ENCODE measurements at places on chromosomes 3 and 15.
A peak's percentile ranks its signal among the peaks of the same experiment; 100 is the strongest.

DNA sequence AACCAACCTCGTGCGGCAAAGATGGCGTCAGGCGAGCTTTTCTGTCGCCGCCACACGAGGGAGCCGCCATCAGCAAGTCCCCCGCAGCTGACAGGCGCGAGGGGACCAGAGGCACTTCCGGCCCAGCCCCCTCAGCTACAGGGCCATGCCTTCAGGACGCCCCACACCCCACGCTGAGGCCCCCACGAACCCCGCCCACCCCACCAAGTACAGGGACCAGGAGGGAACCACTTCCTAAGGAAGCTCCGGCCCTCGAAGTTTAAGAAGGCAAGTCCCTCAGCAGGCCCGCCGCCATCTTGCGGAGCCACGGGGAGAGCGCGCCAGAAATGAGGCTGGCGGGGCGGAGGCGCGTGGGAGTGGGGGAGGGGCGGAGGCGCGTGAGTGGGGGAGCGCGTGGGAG, 790 bp downstream of the DAZL start:
- DNase-seq, result peak; percentile 44

DNA sequence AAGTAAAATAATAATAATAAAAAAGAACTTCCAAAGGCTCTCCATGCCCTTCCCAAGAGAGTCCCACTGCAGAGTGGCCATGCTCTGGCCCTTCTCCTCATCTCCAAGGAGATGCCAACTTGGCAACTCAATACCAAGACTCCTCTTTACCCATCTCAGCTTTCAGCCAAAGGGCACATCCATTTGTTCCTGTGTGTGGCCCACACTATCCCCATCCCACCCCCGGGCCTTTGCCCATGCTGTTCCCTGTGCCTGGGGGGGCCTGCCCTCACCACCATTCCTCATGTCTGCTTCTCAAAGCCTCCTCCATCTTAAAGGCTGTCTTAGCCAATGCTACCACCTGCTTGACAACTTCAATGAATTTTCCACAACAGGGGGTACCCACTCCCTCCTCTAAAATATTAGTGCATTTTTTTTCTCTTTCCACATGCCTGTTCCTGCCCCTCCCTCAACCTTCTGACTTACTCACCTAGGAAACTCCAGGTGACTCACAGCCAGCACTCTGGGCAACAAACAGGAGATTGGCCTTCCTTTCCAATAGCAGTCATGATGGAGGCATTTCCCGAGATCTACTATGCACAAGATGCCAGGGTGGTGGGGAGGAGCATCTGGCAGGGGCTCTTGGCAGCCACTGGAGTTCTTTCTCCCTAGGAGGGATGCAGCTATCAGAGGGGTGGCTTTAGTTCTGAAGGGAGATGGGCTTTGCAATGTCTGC, 109.4 kb upstream of the SMAD3 start:
- no peak for DNase-seq

DNA sequence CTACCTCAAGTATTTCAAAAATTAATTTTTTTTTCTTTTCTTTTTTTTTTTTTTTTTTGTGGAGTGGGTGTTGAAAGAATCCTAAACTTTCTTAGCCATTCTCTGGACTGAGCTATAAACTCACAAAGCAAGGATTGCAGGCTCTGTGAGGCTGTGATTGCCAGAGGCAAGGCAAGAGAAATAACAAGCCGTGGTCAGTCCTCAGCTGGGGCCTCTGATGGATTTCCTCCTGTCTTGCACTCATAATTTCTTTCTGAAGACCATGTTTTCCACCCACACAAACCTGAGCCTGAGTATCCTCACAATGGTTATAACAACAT, 1.3 kb downstream of the CX3CR1 start:
- DNase-seq, result no peak

- DNase-seq, result no peak
Observed at GRCh38 chr3:72694398-72694797, 153.8 kb downstream of the SHQ1 start.

DNA sequence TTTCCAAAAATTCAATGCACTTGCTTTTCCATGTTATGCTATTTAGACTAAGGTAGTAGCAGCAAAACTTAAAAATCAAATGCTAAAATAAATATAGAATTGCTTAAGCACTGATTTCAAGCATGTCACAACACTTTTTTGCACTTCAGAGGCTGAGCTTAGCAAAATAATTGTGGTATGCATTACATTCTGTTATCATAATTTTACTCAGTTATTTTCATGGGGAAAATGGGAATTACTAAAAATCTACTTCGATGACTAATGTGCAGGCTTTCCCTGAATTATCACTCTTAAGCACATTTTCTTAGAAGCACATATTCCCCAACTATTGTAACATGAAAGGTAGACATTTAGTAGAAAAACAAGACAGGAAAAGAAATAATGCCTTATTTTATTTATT, 322.4 kb upstream of the CBLB start:
- no peak for DNase-seq

- DNase-seq, result peak; percentile 29
Observed at GRCh38 chr3:55069950-55070349, 142.1 kb upstream of the LRTM1 start.

GRCh38 chr15:78979456-78980320, 34.8 kb upstream of the CTSH start:
- DNase-seq, result peak; percentile 95

GRCh38 chr15:51814606-51815005, 14.8 kb upstream of the TMOD3 start:
- no peak for DNase-seq

DNA sequence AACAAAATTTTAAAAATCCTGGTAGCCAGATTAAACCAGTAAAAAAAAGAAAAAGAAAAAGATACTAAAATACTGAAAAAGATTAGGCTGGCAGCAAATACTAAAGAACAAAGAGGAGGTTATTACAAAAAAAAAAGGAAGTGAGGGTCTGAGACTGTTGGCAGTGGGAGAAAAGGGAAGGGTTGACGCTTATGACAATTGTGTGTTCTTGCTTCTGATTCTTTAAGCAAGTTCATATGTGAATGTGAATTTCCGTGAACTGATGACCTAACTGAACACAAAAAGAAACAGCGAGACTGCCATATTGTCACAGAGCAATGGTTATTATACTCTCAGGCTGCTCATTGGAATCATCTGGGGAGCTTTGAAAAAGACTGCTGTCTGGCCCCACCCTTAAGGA, 56.5 kb downstream of the ATP13A4 start:
- no peak for DNase-seq

- peak; percentile 39 for DNase-seq
Observed at GRCh38 chr3:79306934-79307570, 460.7 kb downstream of the ROBO1 start.

GRCh38 chr3:50395070-50395860, 35.9 kb upstream of the TMEM115 start:
- no peak for DNase-seq

DNA sequence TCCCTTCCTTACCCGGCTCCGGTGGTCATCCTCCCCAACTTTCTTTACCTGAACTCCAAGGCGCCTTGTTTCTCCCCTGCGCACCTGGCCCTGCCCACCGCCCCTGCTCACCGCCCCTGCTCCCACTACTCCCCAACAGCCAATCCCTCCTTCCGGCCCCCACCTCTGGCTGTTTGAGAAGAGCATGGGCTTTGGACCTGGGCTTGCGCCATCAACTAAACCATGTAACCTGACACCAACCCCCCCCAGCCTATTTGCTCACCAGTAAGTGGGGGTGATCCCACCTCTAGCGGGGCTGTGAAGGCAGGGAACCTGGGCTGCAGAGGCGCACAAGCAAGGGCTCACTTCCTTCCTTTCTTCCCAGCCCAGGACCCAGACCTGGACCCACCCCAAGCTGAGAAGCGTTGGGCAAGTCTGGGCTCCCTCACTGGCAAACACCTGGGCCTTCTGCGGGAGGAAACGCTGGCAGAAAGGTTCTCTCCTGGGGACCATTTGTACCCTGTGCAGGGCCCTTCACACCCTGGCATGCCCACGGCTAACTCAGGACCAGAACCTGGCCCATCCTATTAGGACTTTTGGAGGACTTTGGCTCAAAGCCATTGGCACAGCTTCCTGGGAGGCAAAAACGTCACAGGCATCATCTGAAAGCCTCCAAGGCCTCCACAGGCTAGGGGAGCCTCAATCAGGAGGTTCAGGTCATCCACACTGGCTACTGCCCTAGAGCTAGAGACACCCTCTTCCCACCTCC, at the start of gene PLXNB1:
PLXNB1 (minus strand) TSS at position 127 of the 748 bp plus-strand sequence. CDS start 5,475 bp downstream, outside the sequence.
- DNase-seq, result peak; percentile 98

GRCh38 chr15:25950014-25950413, 86.9 kb upstream of the ATP10A start:
- no peak for DNase-seq

DNA sequence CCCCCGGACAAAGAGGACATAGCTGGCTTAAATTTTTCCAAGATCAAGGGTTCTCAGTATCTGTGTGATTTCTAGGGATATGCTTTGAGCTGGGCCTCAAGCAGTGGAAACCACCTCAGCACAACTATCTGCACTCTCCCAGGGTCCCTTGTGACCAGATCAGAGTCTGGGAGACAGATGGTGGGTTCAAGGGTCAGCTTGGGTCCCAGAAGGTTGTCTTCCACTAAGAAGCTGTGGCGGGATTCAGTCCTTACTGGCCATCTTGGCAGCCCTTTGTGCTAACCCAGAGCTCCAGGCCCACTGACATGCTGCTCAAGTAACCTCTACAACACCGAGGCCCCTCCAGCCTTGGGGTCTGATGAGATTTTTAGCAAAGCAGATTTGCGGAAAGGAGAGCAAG, 2.7 kb downstream of the INSYN1 start:
- no peak for DNase-seq

Data from GM23338 (cell line).